ENCODE measurements at places on chromosomes 16 and 17.

DNA sequence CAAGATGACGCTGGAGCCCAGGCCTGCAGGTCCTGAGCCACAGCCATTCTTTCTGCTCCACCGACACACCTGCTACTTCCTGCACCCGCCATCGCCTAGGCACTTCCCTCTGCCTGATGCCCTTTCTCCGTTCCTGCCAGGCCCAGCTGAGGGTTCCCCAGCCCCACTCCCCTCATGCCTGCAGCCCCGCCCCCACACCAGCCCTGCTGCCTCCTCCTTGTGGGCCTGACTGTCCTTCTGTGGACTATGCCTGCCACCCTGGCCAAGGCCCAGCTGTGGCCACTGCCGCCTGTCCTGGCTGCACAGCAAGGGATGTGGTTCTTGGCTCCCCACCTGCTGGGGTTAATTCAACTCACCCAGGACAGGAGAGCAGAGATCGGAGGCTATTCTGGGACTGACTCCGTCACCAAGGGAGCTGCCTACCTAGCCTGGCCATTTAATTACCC is 7.5 kb downstream of the NATD1 start:
- DNase-seq = no peak

- peak; percentile 53 for DNase-seq
These were observed 37.2 kb downstream of the IRF8 start for GRCh38 chr16:85935974-85936760.

DNA sequence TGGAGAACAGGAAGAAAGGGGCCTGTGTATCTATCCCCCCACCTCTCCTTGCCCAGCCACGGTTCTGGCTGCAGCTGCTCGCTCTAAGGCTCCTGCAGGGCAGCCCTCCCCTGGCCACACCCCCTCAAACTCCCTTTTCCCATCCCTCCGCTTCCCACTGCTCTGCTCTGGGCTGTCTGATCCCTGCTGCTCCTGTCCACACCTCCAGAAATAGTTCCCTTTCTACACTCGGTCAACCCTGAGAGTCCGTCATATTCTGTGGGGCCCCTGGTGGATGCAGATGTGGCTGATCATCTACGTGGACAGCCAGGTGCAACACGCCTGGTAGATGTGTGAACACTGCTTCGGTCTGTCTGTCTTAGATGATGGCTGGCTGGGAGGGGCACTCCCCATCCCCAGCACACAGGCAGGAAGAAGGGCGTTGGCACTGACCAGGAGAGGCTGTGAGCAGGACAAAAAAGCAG is 19.3 kb upstream of the KRT19 start:
- no peak for DNase-seq

DNA sequence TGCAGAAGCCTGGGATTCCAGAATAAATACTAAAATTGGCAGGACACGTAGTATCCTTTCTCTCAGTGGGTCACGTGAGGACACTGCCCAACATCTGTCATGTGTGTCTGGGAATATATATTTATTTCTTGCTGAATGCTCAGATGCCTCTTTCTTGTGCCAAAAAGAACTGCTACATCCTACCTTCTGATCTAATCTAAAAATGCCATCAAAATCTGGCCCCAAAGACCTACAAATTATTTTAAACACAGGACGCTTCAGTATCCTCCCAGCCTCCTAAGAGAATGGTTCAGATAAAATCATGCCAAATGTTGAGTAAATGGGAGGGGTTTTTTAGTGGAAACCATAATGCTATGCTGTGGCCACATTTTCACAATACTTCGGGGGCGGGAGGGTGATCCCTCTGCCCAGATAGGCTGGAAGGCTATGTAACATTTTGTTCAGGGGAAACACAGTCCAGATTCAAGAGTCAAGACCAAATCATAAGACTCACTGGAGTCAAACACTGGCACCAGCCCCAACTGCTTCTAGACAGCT is 22.9 kb upstream of the CORO6 start:
- no peak for DNase-seq

- no peak for DNase-seq
These were observed 686.2 kb downstream of the KCNJ2 start for GRCh38 chr17:70855401-70856054.

DNA sequence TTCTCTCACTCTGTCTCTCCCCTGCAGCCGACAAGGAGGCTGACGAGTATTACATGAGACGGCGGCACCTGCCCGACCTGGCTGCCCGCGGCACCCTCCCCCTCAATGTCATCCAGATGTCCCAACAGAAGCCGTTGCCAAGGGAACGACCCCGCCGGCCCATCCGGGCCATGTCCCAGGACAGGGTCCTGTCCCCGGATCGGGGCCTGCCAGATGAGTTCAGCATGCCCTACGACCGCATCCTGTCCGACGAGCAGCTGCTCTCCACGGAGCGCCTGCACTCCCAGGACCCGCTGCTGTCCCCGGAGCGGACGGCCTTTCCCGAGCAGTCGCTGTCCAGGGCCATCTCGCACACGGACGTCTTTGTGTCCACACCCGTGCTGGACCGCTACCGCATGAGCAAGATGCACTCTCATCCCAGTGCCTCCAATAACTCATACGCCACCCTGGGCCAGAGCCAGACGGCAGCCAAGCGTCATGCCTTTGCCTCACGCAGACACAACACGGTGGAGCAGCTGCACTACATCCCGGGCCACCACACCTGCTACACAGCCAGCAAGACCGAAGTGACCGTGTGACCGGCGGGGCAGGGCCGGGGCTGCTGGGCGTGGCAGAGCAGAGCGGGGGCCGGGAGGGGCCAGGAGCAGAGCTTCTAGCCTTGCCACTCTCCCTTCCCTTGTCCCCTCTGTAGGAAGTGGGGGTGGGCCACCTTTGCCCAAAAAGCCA is 40.4 kb upstream of the DNAH9 start:
- DNase-seq = no peak

GRCh38 chr17:56125830-56126819 is 27.1 kb upstream of the ANKFN1 start:
- no peak for DNase-seq

GRCh38 chr16:65041667-65042066 is 80.2 kb downstream of the CDH11 start:
- DNase-seq = no peak

GRCh38 chr16:14462811-14463210 is 167.2 kb downstream of the PARN start:
- no peak for DNase-seq

DNA sequence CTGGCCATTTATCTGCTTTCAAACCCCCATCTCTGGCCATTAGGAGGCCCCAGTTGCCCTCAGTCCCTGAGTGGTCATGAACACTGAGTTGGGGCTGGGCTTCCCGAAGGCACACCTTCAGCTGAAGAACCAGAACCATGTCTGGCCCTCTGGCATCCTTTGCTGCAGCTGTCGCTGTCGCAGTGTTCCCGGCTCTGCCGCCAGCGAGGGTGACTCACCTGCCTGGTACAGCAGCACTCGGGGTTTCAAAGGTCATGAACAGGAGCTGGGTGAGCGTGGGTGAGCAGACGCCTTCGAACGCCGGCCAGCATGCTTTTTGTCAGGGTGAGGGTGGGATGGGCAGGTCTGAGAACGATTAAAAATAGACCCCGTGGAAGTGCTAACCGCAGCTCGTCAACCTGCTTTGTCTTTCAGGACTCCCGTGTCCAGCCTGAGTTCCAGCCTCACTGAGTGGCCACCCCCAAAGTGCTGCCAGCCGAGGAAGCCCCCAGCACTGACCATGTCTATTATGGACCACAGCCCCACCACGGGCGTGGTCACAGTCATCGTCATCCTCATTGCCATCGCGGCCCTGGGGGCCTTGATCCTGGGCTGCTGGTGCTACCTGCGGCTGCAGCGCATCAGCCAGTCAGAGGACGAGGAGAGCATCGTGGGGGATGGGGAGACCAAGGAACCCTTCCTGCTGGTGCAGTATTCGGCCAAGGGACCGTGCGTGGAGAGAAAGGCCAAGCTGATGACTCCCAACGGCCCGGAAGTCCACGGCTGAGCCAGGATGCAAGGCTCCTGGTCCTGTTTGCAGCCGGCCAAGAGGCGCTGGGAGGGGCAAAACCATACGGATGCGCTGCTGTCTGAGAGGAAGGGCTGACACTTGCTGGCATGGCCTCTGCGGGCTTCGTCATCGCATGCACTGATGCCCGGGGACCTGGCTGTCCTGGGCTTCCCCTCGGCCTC is 7.6 kb downstream of the SNN start:
- peak; percentile 49 for DNase-seq

DNA sequence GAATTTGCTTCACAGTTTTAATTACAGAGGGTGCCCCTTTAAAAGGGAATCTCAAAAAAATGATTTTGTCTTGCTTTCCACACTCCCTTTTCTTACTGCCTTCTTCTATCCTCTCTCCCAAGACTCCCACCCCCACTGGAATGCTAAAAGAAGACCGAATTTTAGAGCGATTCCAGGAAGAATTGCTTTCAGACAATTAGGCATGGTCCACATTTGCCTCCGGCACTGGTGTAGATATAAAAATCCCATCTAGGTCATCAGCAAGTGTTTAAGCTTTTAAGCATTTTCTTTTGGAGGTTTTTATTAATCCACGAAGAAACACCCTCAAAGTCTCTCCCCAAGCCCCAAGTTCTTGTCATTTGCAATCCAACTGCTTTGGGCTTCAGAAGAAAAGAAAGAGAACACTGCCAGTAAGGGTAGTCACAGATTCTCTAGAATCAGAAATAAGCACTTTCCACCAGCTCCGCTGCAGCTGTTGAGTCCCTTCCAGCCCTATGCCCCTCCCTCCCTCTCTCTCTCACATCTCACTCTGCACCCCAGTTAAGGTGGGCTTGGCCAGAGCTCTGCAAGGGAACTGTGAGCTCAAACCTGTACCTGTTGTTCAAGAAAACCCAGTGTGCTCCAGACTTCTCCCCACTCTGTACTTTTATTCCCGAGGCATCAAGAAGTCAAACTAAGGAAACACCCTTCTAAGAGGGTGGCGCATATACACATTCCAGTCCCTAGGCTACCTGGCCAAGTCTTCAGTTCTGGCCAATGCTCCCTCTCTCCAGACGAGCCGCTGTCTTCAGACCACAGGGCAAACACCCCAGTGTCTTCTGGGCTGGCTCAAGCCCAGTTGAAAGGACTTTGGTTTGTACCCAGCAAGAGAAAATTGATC is 170.2 kb downstream of the RGS9 start:
- DNase-seq = no peak

- no peak for DNase-seq
These were observed 9.2 kb downstream of the BFAR start for GRCh38 chr16:14641926-14642325.

- peak; percentile 53 for DNase-seq
These were observed 6.9 kb upstream of the ELAC2 start for GRCh38 chr17:13024526-13025257.

GRCh38 chr16:68289621-68290329 is 21.0 kb downstream of the SLC7A6OS start:
- no peak for DNase-seq

Data from CD4-positive, alpha-beta T cell (primary cell).